ENCODE measurements at places on chromosomes 1 and 21. TPM values are rescaled to one million over a fixed set of nuclear protein-coding genes. Genes with fewer than 3 reads are reported as not detected.

The FCER1G gene
- polyA plus RNA-seq: 0.57 TPM

The OR2L5 gene
- not detected for polyA plus RNA-seq

DNA sequence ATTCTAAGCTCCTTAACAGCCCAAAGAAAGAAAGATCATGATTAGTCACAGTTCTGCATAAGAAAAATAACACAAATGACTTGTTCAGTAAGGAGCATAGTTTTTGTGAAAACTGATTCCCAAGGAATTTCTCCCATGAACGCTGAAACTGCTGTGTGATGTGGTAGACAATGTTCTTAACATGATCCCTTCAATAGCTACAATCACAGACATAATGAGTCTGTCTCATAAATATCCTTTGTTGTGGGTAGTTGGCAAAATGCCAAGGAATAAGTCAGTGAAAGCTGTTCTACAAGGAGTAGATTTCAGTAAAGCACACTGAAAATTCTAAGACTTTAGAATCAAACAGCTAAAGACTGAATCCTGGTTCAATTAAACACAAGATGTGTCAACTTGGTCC lies 404.8 kb downstream of the HLX start:
- peak; percentile 85 for DNase-seq

- DNase-seq: peak; percentile 74
These were observed 715 bp upstream of the ARTN start for GRCh38 chr1:43932786-43933385.

DNA sequence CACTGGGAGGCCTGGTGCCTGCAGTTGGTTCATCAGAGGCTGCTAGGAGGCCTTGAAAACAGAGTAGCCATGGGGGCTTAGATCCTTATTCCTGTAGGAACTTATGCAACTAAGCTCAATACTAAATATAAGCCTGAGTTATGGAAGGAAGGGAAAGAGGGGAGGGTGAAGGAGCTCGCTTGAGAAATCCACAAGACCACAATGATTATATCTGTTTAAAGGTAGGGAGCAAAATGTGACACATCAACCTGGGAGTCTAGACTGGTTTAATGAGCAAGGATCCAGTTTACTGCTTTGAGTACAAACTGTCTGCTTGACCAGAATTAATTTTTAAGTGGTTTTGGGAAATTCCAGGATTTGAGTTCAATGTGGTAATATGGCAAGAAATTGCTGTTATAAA lies 20.4 kb upstream of the ANGPTL7 start:
- no peak for DNase-seq

DNA sequence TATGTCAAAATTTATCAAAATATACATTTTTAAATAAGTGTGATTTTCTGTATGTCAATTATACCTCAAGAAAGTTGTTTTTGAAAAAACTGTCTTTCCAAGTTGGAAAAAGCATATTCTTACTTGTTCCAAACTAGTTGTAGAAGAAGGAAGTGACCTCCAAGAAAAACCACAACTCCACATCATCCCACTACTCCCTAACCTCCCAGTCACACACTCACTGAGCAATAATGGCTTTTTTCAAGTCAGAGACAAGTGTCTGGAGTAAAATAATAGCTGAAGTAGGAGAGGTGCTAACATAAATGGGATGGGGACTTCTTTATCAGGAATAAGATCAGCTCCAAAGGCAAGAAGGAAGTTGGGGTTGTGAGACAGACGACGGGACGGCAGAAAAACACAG lies 13.4 kb downstream of the EPRS1 start:
- DNase-seq: no peak

GRCh38 chr1:67809887-67810286 lies 23.4 kb downstream of the GNG12 start:
- no peak for DNase-seq

- no peak for DNase-seq
These were observed 38.3 kb downstream of the ELAPOR1 start for GRCh38 chr1:109152196-109152595.

DNA sequence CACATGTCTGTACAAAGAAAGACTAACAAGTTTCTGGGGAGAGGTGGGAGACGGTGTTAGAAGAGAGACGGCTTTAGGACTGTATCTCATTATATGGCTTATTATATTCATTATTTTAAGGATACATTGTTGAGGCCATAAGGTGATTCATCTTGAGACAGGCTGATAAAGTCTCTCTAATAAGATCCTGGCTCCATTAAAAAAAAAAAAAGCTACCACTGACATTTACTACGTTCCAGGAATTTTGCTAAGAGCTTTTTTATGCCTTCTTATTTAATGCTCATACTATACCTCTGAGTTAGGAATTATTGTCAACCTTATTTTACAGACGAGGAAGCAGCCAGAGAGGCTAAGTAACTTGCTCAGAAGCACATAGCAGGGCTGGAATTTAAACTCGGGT lies 173.7 kb downstream of the GABPA start:
- no peak for DNase-seq

- peak; percentile 58 for DNase-seq
These were observed 88.9 kb downstream of the CRB1 start for GRCh38 chr1:197356723-197357533.

DNA sequence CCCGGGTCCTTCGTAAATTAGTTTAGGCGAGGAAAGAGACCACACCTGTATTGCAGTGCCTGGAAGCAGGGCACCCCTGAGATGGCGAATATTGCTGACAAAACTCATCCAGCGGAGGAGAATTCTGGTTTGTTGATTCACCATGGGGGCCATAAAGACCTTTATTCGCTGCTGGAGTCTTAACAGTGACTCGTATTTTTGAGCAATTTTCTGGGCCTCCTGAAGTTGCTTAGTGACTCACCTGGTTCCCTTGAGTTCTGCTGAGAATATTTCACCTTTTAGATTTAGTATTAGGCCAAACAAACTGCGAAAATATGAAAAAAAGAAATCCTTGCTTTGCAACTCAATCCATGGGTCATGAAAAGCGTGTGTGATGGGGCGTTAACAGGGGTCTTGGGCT lies 20.6 kb upstream of the H6PD start:
- no peak for DNase-seq

DNA sequence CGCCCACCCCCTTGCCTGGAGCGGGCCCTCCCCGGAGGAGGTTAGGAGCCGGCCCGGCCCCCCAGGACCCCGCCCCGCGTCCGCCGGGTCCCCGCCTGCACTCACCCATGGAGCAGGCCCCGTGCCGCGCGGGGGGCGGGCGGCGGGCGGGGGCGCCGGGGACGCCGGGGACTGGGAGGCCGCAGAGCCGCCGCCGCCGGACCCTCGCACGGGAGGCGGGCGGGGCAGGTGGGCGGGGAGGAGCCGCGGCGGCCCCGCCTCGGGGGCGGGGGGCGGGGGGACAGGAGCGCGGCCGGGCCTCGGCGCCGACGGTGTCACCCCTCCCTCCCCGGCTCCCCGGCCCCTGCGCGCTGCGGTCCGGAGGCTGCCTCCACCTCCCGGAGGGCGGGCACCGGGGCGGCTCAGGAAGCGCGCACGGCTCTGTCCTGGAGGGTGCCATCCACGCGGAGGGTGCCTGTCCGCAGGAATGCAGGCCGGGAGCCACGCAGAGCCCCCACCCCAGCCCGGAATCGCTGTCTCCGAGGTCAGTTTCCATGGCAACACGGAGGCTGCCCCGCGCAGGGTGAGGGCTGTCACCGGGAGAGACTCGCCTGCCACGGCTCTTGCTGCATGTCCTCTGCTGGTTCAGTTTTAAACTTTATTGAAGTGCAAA lies 5.9 kb upstream of the PLEKHG5 start:
- no peak for DNase-seq

GRCh38 chr1:183979437-183979836 lies 58.1 kb downstream of the COLGALT2 start:
- DNase-seq: no peak
